Activated CD4-positive, alpha-beta T cell treated with anti-CD3 and anti-CD28 coated beads, Interleukin-2, amount 50 U/mL, for 24 hours (primary cell): ENCODE measurements at places on chromosomes 2 and 18.

DNA sequence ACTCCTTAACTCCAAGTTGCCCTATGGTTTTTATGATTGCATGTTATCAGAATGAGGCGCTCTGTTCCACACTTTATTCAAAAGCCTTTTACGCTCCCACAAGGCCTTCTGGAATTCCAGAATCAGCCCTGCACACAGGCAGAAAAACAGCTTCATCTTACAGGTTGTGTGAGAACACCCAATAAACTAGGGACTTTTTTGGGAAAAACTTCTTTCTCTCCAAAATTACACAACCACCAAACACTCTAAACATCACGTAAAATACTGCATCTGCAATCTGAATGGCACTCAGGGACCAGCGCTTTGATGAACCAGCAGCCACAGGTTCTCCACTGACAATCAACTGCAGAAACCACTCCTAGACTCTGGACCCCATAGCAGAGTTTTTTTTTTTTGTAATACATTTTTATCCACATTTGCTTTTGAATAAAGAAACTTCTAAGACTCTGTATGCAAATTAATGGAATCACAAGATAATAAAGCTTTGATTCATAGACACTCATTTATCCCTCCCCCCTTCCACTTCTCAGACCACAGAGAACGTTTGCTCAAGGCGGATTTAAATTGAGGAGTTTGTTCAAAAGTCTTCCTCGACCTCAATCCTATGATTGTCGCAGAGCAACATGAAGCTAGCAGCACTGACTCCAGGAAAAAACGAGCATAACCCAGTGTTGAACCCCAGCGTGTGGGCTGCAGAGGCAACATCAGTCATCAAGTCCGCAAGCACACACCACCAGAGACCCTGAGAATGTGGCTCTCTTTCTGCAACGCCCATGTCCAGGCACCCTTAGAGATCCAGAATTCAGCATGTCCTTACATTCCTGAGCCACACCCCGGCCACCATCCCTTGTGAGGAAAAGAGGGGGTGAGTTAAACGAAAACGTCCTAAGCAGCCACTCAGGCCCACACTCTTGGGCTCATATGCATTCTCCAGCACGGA lies 116.5 kb downstream of the MBP start:
- DNase-seq, result no peak

DNA sequence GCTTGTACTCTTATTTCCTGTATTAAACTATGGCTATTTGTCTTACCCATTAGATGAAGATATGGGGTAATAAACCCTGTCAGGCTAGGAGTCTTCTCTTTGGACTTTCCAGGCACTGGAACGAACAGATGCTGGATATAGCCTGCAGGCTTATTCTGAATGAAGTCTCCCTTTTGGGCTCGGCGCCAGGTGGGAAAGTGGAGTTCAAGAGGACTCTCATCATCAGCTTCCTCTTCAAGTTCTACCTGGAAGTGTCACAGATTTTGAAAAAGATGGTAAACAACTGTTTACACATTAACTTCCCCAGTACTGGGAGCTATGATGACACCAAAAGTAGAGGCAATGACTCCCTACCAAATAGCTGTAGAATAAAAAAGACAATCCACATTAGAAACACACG lies 27.9 kb downstream of the AOX1 start:
- DNase-seq, result no peak

DNA sequence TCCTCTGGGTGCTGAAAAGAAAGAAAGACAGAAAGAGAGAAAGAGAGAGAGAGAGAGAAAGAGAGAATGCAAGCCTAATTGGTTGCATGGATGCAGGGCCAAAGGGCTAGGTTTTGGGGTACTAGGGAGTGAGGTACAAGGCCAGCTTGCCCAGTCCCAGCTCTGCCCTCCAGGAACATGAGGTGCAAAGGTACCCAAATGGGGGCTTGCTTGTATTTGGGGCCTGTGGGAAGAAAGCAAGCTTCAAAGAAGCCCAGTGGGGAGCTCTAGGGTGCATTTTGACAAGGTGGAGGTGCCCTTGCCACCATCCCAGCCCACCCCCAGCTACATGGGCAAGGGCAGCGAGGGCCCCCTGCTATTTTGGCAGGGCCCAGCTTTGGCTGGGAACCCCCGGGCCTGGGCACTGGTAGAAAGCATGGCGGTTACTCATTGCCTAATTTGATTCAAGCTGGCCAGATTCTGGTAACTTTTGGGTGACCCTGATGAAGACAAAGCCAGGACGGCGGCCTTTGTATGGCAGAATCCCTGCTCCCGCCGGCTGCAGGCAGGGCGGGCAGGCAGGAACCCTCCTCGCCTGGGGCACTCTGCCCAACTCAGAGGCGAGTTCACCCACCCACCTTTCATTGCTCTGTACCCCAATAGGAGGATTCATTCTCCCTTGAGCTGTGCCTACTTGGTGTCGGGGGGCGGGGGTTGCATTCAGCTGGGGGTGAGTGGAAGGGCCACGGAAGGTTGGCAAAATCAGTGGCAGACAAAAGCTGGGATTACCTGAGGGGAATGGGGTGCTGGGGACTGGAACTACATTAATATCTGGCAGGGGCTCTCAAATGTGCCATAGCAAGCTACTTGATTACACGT lies 537 bp upstream of the HOXD4 start:
- DNase-seq, result no peak

- DNase-seq, result no peak
Measured at GRCh38 chr2:201135386-201135785, 19.4 kb downstream of the CFLAR start.

GRCh38 chr2:241598487-241598886 lies 38.5 kb downstream of the THAP4 start:
- no peak for DNase-seq

GRCh38 chr2:210177769-210178168 lies 6.6 kb upstream of the KANSL1L start:
- DNase-seq, result no peak

GRCh38 chr2:31694444-31694843 lies 113.7 kb upstream of the SRD5A2 start:
- DNase-seq, result no peak

- no peak for DNase-seq
Measured at GRCh38 chr18:12946549-12947284, 1.1 kb upstream of the SEH1L start.

GRCh38 chr18:50286391-50287027 lies 983 bp downstream of the CXXC1 start:
- no peak for DNase-seq
